Activated T-helper 9 cell treated with anti-CD3 and anti-CD28 coated beads, Interleukin-2, amount 50 U/mL, for 16 hours (primary cell): ENCODE measurements at places on chromosomes 3 and 15.

DNA sequence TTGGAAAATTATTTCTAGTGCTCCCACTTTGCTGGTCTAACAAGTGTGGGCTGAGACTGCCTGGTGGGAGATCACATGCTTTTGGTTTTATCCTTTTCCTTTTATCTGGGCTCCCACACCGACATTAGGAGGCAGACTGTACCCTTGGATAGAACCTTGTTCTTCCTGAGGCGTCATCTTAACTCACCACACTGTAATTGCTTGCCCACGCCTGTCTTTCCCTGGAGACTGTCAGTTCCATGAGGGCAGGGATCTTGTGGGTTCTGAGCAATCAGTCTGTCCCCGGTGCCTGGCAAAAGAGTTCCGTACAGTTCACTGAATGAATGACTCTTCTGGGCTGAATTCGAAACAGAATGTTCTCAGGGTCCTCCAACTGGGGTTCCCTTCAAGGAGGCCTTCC is 124.6 kb upstream of the ABHD17C start:
- DNase-seq: no peak

DNA sequence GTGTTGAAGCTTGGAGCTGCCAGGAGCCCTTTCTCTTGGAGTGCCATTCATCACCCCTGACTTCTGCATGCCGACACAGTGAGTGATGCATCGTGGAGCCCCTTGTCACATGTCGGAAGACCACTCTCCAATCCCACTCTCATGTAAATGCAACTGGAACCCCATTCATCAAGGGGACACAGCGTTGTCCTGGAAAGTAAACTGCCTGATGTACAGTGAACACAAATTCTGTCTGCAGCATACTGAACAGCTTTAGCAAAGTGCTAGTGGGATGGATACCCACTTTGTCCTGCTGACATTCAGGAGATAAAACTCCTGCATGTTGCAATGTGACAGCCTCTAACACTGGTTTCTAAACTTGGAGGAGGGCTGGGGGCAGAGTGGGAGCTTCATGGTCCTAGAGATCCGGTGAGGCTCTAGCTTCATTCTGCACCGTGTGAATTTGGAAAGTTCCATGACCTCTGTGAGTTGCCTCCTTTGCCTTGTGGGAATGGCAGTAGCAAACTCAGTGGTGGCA is 194.8 kb downstream of the CLSTN2 start:
- no peak for DNase-seq

- DNase-seq: no peak
These were observed 408.0 kb downstream of the NAALADL2 start for GRCh38 chr3:175267121-175267531.

DNA sequence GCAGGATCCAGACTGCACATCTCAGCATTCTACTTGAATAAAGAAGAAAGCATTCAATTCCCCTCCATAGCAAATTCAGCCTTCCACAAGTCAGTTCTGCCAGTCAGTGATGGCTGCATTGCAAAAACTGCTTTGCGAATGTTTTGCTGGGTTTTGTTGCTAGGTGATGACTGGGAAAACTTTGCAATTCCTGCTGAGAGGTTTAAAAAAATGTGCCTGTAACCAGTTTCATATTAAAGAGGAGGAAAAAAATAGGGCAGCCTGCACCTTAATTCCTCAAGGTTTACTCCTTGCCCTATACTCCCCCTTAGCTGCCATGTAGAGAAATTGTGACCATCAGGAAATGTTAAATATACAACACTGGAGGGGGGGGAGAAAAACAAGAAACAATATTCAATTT is 225.6 kb upstream of the ATP11B start:
- DNase-seq: no peak

GRCh38 chr3:183576487-183577107 is 21.1 kb upstream of the KLHL6 start:
- DNase-seq: no peak

- DNase-seq: no peak
These were observed 17.3 kb downstream of the TAMM41 start for GRCh38 chr3:11829416-11829815.

DNA sequence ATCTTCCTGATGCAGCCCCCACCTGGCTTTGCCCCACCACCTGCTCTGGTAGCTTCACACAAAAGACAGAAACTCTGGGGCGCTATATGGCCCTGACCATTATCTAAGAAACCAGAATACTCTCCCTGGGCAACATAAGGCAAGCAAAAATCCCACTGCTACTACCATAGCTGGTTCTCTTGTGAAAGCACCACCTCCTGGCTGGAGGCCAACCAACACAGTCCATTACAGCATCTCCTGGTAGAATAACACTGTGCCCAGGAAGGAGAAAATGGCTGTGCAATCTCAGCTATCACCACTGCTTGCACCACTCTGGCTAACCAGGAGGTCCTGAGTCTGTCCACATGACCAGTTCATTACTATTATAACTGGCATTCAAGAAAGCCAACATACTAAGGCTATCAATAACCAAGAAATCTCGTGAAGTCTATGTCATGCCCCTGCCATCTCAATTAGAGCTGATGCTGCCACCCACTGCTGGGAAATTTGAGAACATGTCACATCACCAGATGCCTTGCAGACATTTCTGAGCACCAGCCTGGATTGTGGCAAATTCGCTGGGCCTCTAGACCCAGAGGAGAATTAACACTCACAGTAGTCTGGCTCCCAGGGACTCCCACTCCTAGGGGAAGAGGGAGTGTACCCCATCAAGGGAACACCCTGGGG is 1114.8 kb downstream of the ROBO2 start:
- DNase-seq: no peak
